Activated CD8-positive, alpha-beta memory T cell treated with anti-CD3 and anti-CD28 coated beads for 4 hours (primary cell): ENCODE measurements at places on chromosomes 7 and 10.

- no peak for DNase-seq
Observed at GRCh38 chr10:3424111-3424851, 251.7 kb upstream of the PITRM1 start.

GRCh38 chr10:1488970-1489548 lies 248.3 kb downstream of the ADARB2 start:
- no peak for DNase-seq

- no peak for DNase-seq
Observed at GRCh38 chr10:47058961-47059391, 147.7 kb downstream of the PTPN20 start.

- no peak for DNase-seq
Observed at GRCh38 chr7:128163473-128163872, 77.6 kb upstream of the LEP start.

GRCh38 chr10:57338823-57339558 lies 928.7 kb downstream of the IPMK start:
- no peak for DNase-seq

DNA sequence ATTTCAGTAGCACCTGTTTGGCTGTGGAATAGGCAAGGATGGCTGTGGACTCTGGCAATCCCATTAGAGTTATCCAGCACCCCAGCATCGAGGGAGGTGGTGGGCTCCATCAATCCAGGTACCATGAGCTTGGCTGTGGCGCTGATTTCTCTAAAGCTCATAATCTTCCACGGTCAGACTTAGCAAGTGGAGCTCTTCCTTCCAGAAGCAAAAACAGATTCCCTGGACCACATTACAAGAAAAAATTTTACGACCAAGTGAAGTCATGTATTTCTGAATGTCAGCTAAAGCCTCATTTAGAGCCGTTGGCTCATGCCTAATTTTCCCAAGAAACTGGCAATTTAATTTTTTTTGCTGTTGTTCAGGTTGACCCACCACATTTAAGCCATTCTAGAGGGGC lies 135.1 kb downstream of the CELF2 start:
- no peak for DNase-seq

DNA sequence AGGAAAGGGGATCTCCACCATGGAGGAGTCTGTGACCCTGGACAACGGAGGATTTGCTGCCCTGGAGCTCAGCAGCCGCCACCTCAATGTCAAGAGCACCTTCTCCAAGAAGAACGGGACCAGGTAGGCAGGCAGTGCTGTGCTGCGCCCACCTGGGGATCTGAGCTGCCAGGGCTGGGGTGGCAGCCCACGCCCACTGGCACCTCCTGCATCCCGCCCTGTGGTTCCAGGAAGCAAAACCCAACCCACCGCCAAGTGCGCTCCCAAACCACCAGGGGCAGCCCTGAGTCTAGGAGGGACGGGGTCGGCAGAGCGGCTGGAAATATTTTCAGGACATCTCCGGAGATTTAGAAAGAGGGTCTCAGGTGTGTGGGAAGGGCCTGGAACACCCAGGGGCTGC lies 440.3 kb upstream of the FOXK1 start:
- no peak for DNase-seq

- no peak for DNase-seq
Observed at GRCh38 chr7:43296306-43296705, 183.9 kb downstream of the HECW1 start.

GRCh38 chr10:113138937-113139585 lies 189.0 kb downstream of the TCF7L2 start:
- no peak for DNase-seq
